ENCODE measurements at places on chromosomes 2 and 18. TPM values are rescaled to one million over a fixed set of nuclear protein-coding genes. Genes with fewer than 3 reads are reported as not detected.
A peak's percentile ranks its signal among the peaks of the same experiment; 100 is the strongest.

DNA sequence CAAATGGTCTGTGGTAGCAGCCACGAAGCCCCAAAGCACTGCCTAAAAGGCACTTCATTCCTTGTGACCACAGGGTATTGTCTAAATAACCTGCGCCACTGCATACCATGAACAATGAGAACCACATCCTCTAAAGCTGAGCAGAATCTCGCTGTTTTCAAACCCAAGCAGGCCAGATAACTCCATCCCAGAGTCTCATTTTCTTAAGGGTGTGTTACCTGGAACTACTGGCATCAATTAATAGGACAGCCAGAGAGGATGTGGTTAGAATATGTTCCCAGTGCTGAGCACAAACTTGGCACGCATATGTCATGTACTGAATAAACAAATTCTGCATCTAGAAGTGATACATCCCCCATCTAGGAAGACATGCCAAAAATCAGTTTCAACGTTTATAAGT is 13.0 kb downstream of the VPS4B start:
- DNase-seq = no peak
- H3K4me1 ChIP-seq = peaks cover 15% of the 10 kb centered on the region
- H3K4me3 ChIP-seq = no peak overlapping the region
- no peaks in the 10 kb centered on the region for H3K27me3 ChIP-seq
- peaks cover 52% of the 10 kb centered on the region for H3K36me3 ChIP-seq

DNA sequence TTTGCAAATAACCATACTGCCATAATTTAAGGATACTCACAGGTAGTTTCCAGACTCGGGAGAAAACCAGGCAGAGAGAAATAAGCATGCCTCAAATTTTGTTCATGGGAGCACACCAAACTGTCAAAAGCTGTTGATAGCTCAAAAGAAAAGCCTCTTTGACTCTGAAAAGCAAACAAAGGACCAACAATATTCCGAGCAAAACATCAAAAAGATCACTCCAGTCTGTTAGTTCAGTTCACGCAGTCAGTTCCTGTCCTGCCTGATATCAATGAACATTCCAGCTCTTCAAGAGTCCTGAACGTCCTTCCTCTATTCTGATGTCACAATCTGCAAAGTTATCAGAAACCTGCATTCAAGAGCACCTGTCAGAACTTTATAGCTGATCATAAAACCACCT is 78.7 kb downstream of the RRM2 start:
- H3K27ac ChIP-seq = no peak overlapping the region
- no peak for DNase-seq
- no peaks in the 10 kb centered on the region for H3K36me3 ChIP-seq
- H3K4me3 ChIP-seq = no peak overlapping the region
- H3K27me3 ChIP-seq = no peaks in the 10 kb centered on the region

- peak; percentile 76 for DNase-seq
- no peaks in the 10 kb centered on the region for H3K27me3 ChIP-seq
- H3K27ac ChIP-seq = no peak overlapping the region
- no peaks in the 10 kb centered on the region for H3K36me3 ChIP-seq
Measured at GRCh38 chr2:47272031-47272864, 117.1 kb upstream of the STPG4 start.

DNA sequence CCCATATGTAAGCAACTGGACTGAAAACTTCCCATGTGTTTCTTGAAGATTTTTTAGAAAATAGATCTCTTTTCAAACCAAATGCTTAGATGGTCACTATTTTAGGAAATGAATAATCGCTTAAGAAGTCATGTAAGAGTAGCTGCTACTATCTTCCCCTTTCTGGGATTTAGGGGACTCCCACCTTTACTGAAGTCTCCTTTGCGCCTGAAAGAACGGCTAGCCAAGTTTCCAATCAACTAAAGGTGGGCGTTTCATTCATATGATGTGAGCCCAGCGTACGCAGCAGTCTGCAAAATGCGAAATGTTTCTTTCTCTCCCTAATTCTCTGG is 1.1 kb downstream of the DIPK1C start:
- H3K4me3 ChIP-seq = no peak overlapping the region
- H3K4me1 ChIP-seq = no peaks in the 10 kb centered on the region
- no peak for DNase-seq

G6PC2 gene
- not detected for polyA plus RNA-seq

SLC9A4 gene
- polyA plus RNA-seq = not detected

- no peaks in the 10 kb centered on the region for H3K27me3 ChIP-seq
- DNase-seq = peak; percentile 38
- peaks cover 20% of the 10 kb centered on the region for H3K4me1 ChIP-seq
- no peak overlapping the region for H3K27ac ChIP-seq
Measured at GRCh38 chr2:168237741-168238140, 9.7 kb downstream of the STK39 start.

DNA sequence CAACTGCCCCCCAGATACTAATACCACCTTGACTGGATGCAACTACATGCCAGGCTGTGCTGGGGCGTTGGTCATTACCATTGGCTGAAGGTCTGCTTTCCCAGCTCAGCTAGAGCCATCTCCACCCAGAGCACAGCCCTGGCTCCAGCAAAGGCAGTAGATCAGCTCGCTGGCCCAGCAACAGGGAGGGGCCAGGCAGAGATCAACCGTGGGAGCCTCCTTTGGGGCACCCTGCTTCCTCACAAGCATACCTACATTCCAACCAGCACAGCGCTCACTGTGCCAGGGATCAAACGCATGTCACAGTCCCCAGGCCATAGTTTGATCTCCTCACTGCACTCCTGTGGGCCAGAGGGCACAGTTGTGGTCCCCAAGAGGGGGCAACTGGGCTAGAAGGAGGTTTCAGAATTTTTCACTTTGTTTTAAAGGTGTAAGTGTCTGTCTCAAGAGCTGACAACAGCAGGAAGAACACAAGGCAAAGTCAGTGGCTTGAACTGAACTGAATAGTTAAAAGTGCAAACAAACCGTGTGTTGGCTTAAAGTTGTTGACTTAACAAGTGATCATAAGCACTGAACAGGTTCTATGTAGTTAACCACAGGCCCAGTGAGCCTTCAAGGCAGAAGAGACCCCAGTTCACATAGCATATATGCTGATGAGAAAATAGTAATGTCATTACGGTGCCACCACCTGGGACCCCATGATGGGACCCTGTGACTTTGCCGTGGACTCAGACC is 70.1 kb upstream of the BZW1 start:
- H3K4me1 ChIP-seq = peaks cover 15% of the 10 kb centered on the region
- H3K27me3 ChIP-seq = no peaks in the 10 kb centered on the region
- no peak overlapping the region for H3K4me3 ChIP-seq

GRCh38 chr2:7119132-7119835 is 202.1 kb downstream of the RNF144A start:
- peak; percentile 73 for DNase-seq
- no peaks in the 10 kb centered on the region for H3K4me1 ChIP-seq
- H3K4me3 ChIP-seq = no peak overlapping the region
- no peak overlapping the region for H3K27ac ChIP-seq
- H3K27me3 ChIP-seq = no peaks in the 10 kb centered on the region

- H3K27me3 ChIP-seq = peaks cover 35% of the 10 kb centered on the region
- H3K27ac ChIP-seq = no peak overlapping the region
- H3K4me1 ChIP-seq = no peaks in the 10 kb centered on the region
- no peak for DNase-seq
- H3K36me3 ChIP-seq = no peaks in the 10 kb centered on the region
Measured at GRCh38 chr2:136107051-136108033, 10.6 kb downstream of the CXCR4 start.

GRCh38 chr18:31648966-31649429 is 35.4 kb downstream of the B4GALT6 start:
- peaks cover 14% of the 10 kb centered on the region for H3K4me1 ChIP-seq
- no peaks in the 10 kb centered on the region for H3K27me3 ChIP-seq
- H3K27ac ChIP-seq = 0 out of 2 replicates have a peak overlapping the region, but pooled peaks have one; percentile 21
- no peaks in the 10 kb centered on the region for H3K36me3 ChIP-seq
- peak; percentile 78 for DNase-seq

PLCL1 gene
- polyA plus RNA-seq = 0.44 TPM

DNA sequence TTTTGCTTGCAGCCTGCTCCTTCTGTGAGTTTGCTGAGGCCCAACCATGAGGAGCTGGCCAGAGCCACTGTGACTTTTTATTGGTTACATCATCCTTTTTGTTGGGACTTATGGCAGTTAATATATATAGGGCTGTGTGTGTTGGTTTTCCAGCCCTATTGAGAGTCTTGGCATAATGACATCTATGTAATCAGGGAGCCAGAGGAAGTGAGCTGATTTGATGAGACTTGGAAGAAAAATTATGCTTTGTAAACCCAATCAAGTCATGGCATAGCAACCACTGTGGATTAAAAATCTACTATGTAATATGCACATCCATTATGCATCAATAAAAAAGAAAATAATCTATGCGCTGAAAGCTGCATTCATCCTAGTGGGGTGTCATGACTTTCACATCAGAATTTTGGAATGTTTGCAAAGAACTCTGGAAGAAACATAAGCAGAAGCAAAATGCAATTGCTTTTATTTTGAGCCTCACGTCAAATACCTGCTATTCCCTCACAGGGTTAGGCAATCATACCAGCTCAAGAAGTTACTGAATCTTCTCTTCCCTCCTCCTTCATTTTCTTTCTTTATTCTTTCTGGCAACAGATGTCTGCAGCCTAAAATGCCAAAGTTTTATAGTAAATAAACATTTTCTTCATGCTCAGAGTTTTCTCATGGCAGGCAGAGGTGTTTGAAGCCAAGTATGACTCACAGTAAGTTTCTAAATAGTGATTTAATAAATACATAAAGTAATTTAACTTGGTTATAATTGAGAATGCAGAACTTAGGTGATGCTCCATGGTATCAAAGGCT is 308.5 kb downstream of the KCNS3 start:
- no peak overlapping the region for H3K27ac ChIP-seq
- no peaks in the 10 kb centered on the region for H3K36me3 ChIP-seq
- DNase-seq = peak; percentile 24
- no peaks in the 10 kb centered on the region for H3K4me1 ChIP-seq
- H3K4me3 ChIP-seq = no peak overlapping the region

DNA sequence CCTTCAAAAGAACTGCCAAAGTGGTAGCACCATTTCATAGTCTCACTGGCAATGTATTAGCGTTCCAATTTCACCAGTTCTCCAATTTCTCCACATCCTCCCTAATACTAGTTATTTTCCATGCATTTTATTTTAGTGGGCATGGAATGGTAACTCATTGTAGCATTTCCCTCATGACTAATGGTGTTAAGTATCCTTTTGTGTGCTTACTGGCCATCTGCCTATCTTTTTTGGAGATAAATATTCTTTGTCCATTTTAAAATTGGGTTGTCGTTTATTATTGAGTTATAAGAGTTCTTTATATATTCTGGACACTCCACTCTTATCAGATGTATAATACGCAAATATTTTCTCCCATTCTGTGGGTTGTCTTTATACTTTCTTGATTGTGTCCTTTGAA is 107.1 kb downstream of the THADA start:
- no peak overlapping the region for H3K27ac ChIP-seq
- H3K4me3 ChIP-seq = no peak overlapping the region
- no peaks in the 10 kb centered on the region for H3K36me3 ChIP-seq
- no peaks in the 10 kb centered on the region for H3K27me3 ChIP-seq

GRCh38 chr18:33712719-33713118 is 134.7 kb downstream of the ASXL3 start:
- no peaks in the 10 kb centered on the region for H3K4me1 ChIP-seq
- H3K27ac ChIP-seq = no peak overlapping the region
- H3K27me3 ChIP-seq = no peaks in the 10 kb centered on the region
- DNase-seq = no peak
- no peaks in the 10 kb centered on the region for H3K36me3 ChIP-seq

ZNF516 gene
- 17.8 TPM for polyA plus RNA-seq

ALLC gene
- polyA plus RNA-seq = not detected

FASTKD2 gene
- polyA plus RNA-seq = 28.3 TPM

C2orf78 gene
- polyA plus RNA-seq = not detected

ASB18 gene
- polyA plus RNA-seq = not detected

DNA sequence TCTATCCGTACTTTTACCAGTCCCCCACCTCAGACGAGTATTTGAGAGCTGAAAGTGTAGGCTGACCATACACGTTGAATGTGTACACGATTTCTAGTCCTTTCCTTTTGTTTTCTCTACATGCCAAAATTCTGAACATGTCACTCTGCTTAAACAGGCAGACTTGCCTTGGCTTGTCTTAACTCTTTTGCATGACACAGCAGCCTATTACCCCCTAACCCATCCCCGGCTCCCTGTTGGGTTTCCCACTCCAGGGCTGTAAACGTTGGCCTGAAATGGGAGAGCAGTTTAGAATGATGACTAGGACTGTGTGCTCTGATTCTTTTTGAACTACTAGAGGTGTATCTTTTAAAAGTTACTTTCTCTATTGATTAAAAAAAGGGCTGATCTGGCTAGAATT is 19.1 kb downstream of the MTCL1 start:
- H3K27ac ChIP-seq = no peak overlapping the region
- H3K36me3 ChIP-seq = peaks cover 41% of the 10 kb centered on the region
- H3K27me3 ChIP-seq = no peaks in the 10 kb centered on the region
- no peak for DNase-seq
- H3K4me3 ChIP-seq = no peak overlapping the region

CFAP53 gene
- polyA plus RNA-seq = 0.48 TPM

DNA sequence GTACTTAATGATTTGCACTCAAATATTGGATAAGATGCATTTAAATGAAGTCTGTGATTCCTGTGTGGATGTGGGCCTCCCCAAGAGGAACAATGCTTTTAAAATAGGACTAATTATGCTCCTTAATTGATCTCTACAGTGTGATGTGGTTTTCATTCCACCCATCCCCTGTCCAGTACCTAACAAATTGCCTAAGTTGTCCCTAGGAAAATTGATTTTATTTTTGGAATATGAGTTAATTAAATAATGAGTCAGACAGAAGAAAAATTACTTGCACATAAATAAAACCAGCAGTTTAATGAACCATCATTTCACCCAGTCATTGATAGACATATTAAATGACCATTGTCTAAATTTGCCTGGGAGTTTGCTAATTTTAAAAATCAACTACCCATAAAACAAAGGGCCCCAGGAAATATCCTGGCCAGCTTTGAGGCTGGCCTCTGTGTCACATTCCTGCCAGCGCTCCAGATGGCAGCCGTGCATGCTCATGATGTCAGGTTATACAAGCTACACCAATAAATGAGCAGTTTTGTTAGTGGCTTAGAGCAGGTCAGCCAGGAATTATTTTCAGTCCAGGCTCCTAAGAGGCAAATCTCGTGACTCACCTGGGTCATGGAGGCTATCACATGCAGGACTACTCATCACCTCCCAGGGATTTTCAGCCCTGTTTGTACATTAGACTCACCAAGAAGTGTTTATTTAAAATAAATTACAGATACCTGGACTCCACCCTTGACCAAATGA is 31.9 kb downstream of the ABHD3 start:
- no peaks in the 10 kb centered on the region for H3K4me1 ChIP-seq
- H3K27ac ChIP-seq = no peak overlapping the region
- DNase-seq = peak; percentile 32
- no peaks in the 10 kb centered on the region for H3K27me3 ChIP-seq
- H3K4me3 ChIP-seq = no peak overlapping the region

GRCh38 chr18:33812186-33812585 is 234.2 kb downstream of the ASXL3 start:
- H3K4me3 ChIP-seq = no peak overlapping the region
- no peaks in the 10 kb centered on the region for H3K27me3 ChIP-seq
- H3K4me1 ChIP-seq = no peaks in the 10 kb centered on the region
- H3K27ac ChIP-seq = no peak overlapping the region
- no peak for DNase-seq

Data from GM23248 (cell line).